ENCODE measurements at places on chromosomes 16 and 17. TPM values are rescaled to one million over a fixed set of nuclear protein-coding genes. Genes with fewer than 3 reads are reported as not detected.

ZNF469 gene
- total RNA-seq = 0.24 TPM

CD300A gene
- total RNA-seq = 12.3 TPM

DDX42 gene
- 106 TPM for total RNA-seq

OR1G1 gene
- total RNA-seq = not detected

RANBP10 gene
- total RNA-seq = 14.9 TPM

KRT222 gene
- total RNA-seq = not detected

SLC12A3 gene
- total RNA-seq = not detected

GRCh38 chr17:902463-902862 lies 77.1 kb downstream of the NXN start:
- no peak overlapping the region for H3K4me3 ChIP-seq
- no peak overlapping the region for H3K27ac ChIP-seq
- peaks cover 34% of the 10 kb centered on the region for H3K27me3 ChIP-seq
- no peaks in the 10 kb centered on the region for H3K4me1 ChIP-seq
- no peaks in the 10 kb centered on the region for H3K36me3 ChIP-seq

- DNase-seq = peak; percentile 46
- no peaks in the 10 kb centered on the region for H3K27me3 ChIP-seq
- H3K4me1 ChIP-seq = peaks cover 69% of the 10 kb centered on the region
- peak overlapping the region; percentile 78 for H3K27ac ChIP-seq
Measured at GRCh38 chr17:64968652-64969501, 49.6 kb upstream of the LRRC37A3 start.

GRCh38 chr17:75738218-75738802 lies 17.1 kb downstream of the ITGB4 start:
- H3K4me3 ChIP-seq = no peak overlapping the region
- H3K27me3 ChIP-seq = no peaks in the 10 kb centered on the region
- no peaks in the 10 kb centered on the region for H3K36me3 ChIP-seq
- peaks cover 5% of the 10 kb centered on the region for H3K4me1 ChIP-seq
- H3K27ac ChIP-seq = no peak overlapping the region

DNA sequence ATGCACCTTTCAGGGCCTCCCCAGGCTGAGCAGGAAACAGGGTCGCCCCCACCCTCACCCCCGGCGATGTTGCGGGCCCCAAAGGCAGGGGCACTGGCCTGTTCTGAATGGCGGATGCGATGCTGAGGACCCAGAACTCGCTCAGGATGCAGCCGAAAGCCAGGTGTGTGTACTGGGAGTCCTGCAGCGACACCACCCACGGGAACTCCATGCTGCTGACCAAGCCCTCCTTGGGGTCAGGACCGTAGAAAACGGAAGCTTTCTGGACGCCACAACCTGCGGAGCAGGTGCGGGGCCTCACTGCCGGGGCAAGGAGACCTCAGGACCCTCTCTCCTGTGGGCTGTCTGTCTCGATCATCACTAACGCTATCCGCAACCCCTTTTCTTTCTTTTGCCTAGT lies 4.0 kb downstream of the PRSS54 start:
- H3K27ac ChIP-seq = no peak overlapping the region
- no peaks in the 10 kb centered on the region for H3K4me1 ChIP-seq
- H3K27me3 ChIP-seq = peaks cover 1% of the 10 kb centered on the region
- DNase-seq = no peak
- H3K4me3 ChIP-seq = no peak overlapping the region

DNA sequence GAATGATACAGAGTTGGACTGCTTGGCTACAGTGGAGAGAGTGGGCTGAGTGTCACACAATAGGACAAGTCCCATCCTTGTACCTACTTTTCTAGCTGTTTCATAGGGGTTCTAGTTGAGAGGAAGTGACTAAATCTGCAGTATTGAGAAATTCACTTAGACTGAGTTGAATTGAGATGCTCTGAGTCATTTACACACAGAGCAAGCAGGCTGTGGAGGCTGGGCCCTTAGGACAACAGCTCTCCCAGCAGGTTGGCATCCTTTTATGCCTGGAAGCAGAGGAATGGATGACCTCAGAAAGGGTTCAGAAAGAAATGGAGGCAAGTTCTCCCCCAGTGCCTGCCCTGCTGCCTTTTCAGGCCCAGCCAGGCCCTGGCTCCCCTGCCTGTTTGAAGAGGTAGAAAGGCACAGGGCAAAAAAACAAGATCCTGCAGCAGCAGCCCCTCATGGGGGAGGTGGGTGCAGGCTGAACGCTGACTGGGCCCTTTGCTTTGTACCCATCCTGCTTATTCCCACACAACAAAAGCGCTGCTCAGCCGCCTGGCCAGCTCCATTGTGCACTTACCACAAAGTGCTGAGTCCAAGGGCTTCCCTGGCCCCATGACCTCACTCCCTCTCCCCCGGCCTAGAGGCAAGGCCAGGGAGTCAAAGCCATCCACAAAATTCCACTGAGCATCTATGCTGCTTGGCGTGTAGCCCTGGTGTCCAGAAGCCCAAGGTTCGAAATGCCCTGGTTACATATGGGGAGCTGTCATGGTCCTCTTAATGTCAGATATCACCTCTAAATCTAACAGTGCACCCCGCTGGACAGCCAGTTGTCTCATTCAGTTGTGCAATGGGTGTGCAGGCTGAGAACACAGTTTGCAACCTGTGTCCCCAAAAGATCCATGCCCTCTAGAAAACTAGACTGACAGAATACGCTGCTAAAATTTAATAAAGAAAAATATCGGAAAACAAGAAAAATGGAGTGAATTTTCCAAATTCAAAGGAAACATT lies 5.4 kb upstream of the CRYBA1 start:
- H3K27me3 ChIP-seq = no peaks in the 10 kb centered on the region
- peak; percentile 58 for DNase-seq

GRCh38 chr16:67954421-67955196 lies 10.7 kb upstream of the LCAT start:
- no peak overlapping the region for H3K27ac ChIP-seq
- H3K27me3 ChIP-seq = no peaks in the 10 kb centered on the region
- no peak overlapping the region for H3K4me3 ChIP-seq
- DNase-seq = no peak
